ENCODE measurements at places on chromosomes 6 and 20.

- no peak for DNase-seq
Observed at GRCh38 chr6:42279144-42279781, 61.6 kb upstream of the MRPS10 start.

GRCh38 chr6:4281341-4282293 lies 146.2 kb upstream of the ECI2 start:
- no peak for DNase-seq

DNA sequence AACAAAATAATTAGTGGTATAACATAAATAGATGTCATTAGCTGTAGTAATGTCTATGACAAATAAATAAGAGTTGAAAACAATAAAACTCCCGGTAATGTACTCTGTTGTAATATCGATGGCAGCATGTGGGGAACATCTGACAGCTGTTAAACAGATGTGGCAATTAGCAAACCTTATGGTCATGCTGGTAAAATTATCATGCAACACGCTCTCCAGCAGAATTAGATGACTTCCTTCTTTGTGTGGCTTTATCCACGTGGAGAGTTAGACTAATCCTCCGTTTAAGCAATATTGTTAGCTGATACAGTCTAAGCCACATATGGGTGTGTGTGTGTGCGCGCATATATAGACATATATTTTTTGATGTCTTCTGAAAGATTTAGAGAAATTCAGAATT lies 77.7 kb upstream of the ZFP64 start:
- DNase-seq: no peak

- no peak for DNase-seq
Observed at GRCh38 chr20:25187635-25188034, 7.9 kb upstream of the ENTPD6 start.

DNA sequence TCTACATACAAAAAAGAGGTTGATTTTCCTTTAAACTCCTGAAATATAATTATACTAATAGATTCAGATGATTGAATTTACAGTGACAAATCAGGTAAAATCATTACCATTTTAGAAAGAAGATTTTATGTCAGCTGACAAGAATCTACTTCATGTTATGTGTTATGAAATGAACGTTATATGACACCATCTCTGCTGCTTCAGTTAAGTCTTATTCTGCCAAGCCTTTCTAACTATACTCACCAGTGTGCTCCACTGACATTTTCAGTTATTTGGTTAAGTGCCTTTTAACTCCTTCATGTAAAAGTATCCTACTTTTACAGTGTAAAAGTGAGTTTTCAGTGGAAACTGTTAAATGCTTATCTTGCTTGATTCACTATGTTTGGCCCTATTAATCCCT lies 80.4 kb downstream of the RWDD2A start:
- DNase-seq: no peak

DNA sequence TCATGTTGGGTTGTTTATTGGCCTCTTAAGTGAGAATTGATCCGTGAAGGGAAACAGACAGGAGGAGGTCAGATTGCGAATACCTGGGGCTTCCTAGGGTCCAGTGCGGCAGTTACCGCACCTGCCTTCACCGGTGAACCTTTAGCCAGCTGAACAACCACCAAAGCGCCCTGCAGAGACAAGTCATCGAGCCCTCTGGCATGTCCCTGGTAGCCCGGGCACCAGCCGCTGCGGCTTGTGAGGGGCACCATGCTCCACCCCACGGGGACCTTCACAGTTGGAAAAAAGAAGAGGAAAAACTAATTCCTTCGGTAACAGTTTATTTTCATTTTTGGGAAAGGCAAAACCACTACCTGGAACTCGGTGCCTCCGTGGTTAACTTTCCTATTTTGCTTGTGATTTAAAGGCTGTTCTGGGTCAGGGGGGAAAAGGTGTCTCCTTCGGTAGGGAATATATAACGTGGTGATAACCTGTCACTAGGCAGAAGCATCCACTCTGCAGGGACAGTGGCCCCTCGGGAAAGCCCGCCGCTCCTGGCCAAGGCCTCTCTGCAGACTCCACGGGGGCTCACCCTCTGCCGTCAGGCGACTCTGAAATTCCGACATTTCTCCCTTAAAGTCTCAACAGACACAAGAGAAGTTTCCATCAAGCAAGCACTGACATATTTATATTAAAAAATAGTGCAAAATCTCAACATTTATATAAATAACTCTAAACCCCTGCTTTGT lies 30.7 kb upstream of the ZBP1 start:
- no peak for DNase-seq

DNA sequence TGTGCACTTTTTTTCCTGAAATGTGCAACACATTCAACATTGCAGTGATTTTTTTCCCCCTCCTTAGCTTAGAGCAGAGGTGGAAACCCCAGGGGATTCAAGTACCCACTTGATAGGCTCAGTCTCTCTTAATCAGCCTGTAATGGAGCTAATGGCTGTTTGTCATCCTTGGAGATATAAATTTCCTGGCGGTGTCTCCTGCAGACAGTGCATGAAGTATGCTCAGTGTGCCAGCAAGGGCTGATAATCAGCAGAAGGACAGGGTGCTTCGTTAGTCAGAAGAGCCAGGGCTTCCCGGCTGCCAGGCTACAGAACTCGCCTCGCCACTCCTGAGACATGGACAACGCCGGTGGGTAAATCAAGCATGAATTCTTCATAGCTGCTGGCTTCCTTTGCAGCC lies 69.8 kb upstream of the PHACTR2 start:
- DNase-seq: no peak

DNA sequence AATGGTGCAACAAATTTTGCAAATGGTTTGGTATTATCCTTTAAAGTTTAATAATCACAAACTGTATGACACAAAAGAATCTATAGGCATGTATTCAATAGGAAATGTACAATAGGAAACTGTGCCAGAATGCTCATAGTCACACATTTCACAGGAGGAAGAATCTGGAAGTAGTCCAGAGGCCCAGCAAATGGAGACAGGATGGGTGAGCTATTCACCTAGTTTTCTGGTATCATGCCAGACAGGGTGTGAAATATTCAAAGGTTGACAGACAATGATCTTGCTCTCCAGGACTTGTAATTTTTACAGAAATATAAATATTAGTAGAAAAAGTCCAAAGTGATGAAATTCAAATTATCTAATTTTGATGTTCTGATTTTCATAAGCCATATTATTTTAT lies 520.1 kb upstream of the IMPG1 start:
- no peak for DNase-seq

DNA sequence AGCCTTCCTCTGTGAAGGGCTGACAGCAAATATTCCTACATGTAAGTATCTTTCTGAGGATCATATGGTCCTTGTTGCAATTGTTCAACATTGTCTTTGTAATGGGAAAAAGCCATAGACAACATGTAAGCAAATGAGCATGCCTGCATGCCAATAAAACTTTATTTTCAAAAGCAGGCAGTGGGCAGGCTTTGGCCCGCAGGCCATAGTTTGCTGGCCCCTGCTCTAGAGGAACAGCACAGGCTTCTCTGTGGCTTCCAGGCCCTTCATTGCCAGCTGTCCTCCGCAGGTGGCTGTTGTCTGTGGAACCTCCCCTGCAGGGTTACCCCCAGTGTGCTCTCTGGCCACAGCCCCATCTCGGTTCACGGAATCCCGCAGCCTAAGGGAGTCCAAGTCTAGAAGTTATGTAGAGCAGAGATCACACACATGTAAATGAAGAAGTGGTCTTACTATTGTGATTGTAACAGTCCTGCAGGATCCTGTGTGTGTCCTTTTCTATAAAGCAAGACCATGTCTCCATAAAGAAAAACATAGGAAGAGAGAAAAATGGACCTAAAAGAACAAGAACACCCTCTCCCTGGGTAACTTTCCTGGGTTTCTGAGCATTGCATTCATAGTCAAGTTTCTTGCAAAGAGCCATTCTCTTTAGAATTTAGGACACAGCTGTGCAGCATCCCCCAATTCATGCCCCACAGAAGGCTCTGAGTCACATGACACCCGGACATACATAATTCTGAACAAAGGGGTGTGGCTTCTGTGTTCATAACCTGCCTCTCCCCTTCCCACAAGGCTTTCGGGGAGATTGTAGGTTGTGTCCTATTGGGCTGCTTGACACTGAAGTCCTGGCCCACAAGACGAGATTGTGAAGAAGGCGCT lies 10.0 kb downstream of the UNC93A start:
- no peak for DNase-seq

- no peak for DNase-seq
Observed at GRCh38 chr20:962683-963082, 39.4 kb downstream of the RSPO4 start.

DNA sequence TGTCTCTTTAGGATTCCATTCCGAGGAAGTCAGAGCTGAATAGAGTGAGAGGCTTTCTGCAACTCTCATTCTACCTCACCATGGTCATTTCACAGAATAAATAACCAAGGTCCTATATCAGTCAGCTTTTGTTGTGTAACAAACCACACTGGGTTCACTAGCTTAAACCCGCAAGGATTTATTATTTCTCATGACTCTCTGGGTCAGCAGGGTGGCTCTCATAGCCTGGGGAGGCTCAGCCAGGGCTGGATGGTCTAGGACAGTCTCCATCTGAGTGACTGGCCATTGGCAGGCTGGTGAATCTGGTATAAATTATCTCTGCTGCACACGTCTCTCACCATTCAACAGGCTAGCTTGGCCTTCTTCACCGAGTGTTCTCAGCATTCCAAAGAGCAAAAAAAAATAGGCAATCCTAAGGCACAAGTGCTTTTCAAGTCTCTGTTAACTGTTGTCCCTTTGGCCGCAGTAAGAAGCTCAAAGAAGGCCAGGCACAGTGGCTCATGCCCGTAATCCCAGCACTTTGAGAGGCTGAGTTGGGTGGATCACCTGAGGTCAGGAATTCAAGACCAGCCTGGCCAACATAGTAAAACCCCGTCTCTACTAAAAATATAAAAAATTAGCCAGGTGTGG lies 39.7 kb downstream of the ISM1 start:
- DNase-seq: no peak

DNA sequence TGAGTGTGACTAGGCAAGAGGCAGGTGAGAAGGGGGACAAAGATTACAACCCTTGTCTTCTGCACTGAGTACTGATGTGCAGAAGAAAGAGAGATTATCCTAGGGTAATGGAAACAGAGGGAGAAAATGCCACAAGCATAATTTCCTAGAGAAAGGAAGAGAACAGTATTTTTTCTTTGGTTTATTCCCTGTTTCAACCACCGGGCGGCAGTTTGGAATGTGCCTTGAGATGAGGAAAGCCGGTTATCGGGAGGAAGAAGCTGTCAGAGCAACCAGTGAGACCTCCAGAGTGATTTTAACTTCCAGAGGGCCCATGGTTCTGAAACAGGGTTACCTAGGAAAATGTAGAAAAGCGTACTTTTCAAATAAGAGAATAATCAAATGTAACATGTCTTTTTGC lies 121.4 kb downstream of the REV3L start:
- DNase-seq: no peak

GRCh38 chr6:118548613-118549012 lies 517 bp downstream of the PLN start:
- no peak for DNase-seq

Measured in stimulated activated CD4-positive, alpha-beta T cell treated with anti-CD3 and anti-CD28 coated beads, TNF-alpha, amount 100 ng/mL, for 1 hour (primary cell).